Stimulated activated CD8-positive, alpha-beta memory T cell treated with anti-CD3 and anti-CD28 coated beads, Interleukin-4, amount 100 ng/mL, for 1 hour (primary cell): ENCODE measurements at places on chromosomes 1 and 21.

DNA sequence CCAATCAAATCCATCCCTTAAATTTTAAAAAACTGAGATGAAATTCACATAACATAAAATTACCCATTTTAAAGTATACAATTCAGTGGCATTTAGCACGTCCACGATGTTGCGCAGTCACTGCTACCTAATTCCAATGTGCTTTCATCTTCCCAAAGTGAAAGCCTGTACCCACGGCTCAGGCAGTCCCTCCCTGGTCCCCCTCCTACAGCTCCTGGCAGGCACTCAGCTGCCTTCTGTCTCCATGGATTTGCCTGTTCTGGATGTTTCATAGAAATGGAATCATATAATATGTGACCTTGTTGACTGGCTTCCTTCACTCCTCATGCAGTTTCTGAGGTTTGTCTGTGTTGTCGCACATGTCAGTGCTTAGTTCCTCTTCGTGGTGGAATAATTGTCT is 386.3 kb downstream of the CAMTA1 start:
- DNase-seq = no peak

DNA sequence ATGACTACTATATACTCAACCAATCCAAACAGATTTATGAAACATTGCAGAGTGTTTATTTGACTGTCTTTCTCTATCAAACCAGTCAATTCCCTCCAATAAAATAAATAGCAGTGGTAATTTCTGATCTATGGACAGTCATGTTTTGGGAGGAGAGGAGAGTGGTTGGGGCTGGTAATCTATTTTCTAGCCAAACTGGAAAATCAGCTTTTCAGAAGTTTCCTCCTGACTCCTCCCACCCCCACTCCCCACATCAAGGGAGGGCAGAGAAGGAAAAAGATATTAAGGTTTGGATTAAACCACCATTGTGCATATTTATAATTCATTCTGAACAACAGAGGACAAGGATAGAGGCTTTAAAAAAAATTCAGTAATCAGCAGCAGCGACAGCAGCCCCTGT is 69.4 kb upstream of the SOX13 start:
- DNase-seq = no peak

- no peak for DNase-seq
These were observed 157.7 kb downstream of the TOMM20 start for GRCh38 chr1:234970731-234971476.

GRCh38 chr1:156203331-156203730 is 9.4 kb downstream of the SLC25A44 start:
- no peak for DNase-seq

DNA sequence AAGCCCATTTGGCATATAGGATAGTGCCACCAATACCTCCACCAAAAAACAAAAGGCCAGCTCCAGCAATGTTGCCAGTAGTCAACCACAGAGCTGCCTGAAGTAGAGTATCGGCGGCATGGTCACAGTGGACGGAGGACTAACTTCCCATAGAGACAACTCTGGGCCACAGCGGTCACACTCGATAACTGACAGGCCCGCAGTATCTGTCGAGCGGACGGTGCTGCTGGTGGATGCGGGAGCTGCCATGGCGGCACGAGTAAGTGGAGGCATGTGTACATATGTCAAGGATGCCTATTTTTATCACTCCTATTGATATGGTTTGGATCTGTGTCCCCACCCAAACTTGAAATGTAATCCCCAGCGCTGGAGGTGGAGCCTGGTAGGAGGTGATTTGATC is 4.1 kb downstream of the KRTAP12-1 start:
- DNase-seq = no peak

- no peak for DNase-seq
These were observed 395.0 kb upstream of the USP24 start for GRCh38 chr1:55610203-55610602.

- DNase-seq = no peak
These were observed 54.9 kb upstream of the ATF3 start for GRCh38 chr1:212553676-212554075.

GRCh38 chr21:40152476-40152875 is 285.2 kb downstream of the PCP4 start:
- DNase-seq = no peak
